ENCODE measurements at places on chromosomes 1 and 21. TPM values are rescaled to one million over a fixed set of nuclear protein-coding genes. Genes with fewer than 3 reads are reported as not detected.
A peak's percentile ranks its signal among the peaks of the same experiment; 100 is the strongest.

DNA sequence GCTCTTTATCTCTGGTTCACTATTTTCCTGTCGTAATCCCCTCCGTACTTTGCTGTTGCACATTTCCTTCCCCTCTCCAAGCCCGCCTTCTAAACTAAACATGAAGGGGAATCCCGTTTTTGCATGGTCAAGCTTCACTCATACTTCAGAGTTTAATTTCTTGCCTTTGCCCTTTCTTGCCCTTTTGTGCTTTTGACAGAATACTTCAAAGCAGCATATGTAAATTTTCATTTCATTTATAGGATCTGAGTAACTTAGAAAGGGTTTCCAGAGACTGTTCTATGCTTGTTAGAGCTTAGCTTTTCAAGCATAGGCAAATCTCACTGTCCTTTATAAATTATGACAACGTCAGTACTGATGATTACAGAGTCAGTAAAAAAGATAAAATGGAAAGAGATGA lies 27.7 kb downstream of the SPATA45 start:
- DNase-seq = peak; percentile 56

GRCh38 chr1:159913451-159914192 lies 11.7 kb downstream of the TAGLN2 start:
- DNase-seq = no peak

DNA sequence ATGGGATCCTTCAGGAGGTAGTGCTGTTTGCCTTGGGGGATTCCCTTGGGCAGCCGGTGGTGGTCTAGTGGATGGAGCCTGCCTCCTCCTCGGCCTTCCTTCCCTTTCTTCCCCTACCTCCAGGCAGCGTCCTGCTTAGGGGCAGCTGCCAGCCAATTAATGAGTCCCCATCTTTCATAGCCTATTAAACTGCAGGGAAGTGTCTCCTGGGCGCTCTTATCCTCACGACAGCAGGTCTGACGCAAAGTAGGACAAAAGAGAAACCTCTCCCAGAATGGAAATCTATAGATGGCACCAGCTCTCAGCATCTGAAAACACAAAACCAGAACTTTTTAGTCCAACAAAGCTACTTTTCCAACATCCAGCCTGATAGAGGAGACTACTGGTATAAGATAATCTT lies 69.3 kb downstream of the ELAVL4 start:
- DNase-seq = no peak

GRCh38 chr21:39220150-39220549 lies 36.9 kb upstream of the PSMG1 start:
- DNase-seq = no peak

GRCh38 chr21:28875078-28875477 lies 117.6 kb downstream of the LTN1 start:
- DNase-seq = no peak

- peak; percentile 63 for DNase-seq
These were observed 76.0 kb downstream of the MAN1C1 start for GRCh38 chr1:25692560-25692959.

GRCh38 chr1:14479865-14480264 lies 118.6 kb upstream of the KAZN start:
- no peak for DNase-seq

DNA sequence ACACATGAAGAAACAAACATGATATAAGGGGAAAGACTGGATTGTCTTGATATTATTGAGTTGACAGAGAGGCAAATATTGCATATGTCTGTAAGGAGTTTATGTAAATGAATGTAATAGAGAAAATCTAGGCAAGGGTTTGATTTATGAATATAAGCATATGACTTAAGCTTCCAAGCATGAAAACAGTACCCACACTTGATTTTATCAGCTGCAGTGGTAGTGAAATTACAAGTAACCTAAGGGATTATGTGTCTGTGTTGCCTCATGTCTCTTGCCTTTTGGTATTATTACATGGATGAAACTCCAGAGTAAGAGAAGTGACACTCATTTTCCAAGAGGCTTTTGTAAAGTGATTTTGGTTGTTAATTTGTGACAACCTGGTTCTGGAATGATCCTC lies 1678.9 kb downstream of the KCNT2 start:
- no peak for DNase-seq

DNA sequence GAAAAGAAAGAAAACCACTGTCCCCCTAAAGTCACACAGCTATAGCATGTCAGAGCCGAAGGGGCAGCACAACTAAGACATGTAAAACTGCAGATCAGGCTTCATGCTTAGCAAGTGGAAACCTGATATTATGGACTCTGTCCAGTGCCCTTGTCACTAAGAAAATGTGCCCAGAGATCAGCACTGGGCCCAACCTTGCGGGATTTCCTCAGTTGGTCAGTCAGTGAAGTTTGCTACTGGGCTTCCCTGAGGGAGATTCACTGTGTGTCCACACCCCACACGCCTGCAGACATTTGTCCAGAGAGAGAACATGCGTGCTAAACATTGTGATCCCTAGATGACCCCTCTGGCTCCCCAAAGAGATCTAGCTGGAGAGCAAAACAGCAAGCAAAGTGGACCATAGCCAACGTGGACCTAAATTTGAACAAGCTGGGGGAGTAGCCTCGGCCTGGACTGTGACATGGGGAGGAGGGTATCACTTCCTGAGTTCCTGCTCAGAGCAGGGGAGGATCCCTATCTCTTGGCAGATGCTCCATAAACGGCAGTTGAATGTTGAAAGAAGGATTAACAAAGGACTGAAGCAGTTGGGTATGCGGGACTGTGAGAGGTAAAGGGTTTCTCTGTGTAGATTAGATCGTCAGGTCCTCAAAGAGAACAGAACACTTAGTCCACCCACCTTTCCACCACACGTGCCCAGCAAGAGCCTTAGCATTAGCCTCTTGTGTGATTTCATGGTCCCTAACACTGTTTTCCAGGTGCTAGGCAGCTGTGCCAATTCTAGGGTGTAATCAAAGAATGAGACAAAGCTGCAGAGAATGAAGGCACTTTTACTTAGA lies 53.6 kb downstream of the GLUL start:
- DNase-seq = no peak

DNA sequence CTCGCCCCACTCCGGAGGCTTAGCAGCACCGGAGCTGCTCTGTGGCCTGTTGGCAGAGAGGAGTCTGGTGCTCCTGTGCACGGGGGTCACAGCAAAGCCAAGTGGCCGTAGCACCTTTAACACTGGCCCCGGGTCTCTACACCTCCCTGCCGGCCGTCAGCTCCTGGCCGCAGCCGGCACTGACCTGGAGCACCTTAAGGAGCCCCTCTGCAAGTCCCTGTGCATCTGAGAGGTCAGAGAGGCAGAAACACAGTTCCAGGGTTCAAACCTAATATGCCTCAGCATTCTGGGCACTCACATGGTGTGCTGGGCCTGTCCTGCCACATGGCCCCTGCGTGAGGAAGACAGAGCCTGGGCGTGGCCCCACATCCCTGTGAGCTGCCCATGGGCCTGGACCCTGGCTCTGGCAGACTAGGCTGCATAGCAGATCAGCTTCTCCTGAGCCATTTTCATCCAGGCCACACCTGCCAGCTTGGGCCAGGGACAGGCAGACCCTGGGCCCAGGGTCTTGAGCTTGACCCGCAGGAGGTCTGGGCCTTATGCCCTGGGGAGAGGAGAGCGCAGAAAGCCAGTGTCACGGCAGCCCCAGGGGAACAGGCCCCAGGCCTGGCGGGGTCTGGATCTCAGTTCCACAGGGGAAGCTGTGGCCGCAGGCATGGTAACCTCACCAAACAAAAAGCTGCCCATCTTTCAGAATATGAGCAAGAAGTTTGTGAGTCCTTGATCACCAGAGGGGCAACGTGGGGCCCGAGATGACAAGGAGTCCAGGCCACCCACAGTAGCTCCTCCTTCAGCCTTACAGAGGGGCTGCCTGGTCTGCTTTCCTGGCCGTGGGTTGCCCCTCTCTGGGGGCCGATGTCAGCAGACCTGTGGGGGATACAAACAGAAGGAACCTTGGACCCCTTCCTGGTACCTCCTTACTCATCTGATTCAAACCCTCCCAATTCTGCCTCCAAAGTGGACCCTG lies 146.0 kb upstream of the COL6A1 start:
- DNase-seq = no peak

DNA sequence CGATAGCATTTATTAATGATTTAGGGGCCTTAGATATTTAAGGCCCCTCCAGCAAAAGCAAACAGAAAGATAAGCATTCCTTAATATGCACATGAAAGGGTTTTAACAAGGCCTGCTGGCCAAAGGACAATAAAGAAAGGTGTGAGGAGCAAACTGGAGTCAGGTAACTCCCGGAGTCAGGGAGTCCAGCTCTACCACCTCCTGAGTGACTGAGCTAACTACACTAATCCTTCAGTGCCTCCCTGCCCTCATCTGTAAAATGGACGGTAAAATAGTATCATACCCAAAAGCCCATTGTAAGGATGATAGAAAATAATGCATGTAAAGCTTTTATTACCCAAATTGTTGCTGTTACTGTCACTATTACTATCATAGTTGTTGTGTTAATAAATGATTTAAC lies 161.7 kb downstream of the SIPA1L2 start:
- no peak for DNase-seq

The LORICRIN gene
- total RNA-seq = not detected

The SPAG17 gene
- total RNA-seq = not detected

The CCDC24 gene
- 34.7 TPM for total RNA-seq

The NPR1 gene
- not detected for total RNA-seq

The RPE65 gene
- total RNA-seq = not detected

The CXADR gene
- total RNA-seq = not detected

The MRPS15 gene
- 108 TPM for total RNA-seq

The LCE1E gene
- not detected for total RNA-seq

Measured in Karpas-422 (cell line).